ENCODE measurements at places on chromosomes 4 and X.

GRCh38 chr4:83212041-83212851 is 72.4 kb downstream of the COQ2 start:
- DNase-seq, result peak; percentile 65

DNA sequence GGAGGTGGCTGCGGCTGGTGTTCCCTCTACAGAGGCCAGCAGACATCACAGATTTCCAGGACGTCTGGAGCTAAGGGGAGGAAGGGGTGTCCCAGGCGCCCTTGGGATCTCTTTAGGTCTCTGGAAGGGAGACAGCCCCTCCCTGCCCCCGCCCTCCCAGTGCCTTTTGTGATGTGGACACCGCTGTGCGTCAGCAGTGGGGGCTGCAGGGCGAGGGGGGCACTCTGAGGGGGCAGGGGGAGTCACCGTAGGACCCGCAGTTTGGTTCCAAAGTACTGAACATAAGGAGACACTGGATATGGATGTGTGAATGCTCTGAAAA is 25.6 kb upstream of the MXD4 start:
- DNase-seq, result no peak

GRCh38 chrX:18278449-18278848 is 57.8 kb upstream of the BEND2 start:
- DNase-seq, result no peak

- DNase-seq, result no peak
Measured at GRCh38 chr4:127558088-127558487, 74.7 kb upstream of the INTU start.

DNA sequence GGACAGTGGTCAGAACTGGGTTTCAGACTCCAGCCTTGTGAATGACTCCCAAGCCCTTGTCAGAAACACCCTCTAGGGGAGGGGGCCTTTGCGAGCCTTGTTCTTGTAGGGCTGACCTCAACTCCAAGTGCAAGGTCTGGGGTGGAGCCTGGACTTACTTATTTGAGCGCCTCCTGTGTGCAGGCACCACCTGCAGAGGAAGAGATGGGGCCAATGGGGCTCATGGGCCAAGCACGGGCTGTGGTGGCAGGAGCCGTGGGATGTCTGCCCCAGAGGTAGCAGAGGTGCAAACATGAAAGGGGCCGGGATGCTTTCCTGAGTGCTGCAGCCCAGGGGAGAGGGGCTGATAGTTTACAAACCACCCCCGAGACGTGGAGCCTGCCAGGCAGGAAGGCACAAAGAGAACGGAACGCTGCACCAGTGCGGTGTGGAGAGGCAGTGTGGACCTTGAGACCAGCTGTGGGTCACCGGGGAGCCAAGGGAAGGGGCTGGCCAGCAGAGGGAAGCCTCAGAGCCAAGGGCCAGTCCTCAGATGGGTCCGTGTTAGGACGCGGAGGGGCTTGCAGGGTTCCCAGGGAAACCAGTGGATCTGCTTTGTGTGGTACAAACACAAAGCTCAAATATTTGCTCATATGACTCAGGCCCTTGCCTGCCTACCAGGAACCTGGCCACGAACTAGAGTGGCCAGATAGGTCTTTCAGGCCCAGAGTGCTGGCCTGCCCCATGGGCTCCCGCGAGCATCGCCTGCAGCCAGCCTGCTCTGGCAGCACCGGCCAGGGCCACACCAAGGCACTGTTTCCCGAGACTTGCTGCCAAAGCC is 8.7 kb upstream of the TADA2B start:
- peak; percentile 72 for DNase-seq

- no peak for DNase-seq
Measured at GRCh38 chr4:98619180-98619579, 39.2 kb downstream of the TSPAN5 start.

DNA sequence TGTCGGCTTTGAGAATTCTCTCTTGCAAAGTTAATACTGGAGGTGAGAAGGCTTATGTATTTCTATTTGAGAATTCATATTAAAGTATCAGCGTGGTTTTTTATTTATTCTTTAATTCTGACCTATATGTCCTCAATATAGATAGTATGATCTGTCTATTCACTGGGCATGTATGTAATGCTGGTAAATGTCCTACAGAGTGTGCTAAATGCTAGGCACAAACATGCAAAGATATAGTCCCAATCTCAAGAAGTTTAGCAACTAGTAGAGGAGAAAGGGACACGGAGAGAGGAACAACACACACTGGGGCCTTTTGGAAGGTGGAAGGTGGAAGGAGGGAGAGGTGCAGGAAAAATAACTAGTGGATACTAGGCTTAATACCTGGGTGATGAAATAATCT is 11.0 kb upstream of the BMPR1B start:
- no peak for DNase-seq

DNA sequence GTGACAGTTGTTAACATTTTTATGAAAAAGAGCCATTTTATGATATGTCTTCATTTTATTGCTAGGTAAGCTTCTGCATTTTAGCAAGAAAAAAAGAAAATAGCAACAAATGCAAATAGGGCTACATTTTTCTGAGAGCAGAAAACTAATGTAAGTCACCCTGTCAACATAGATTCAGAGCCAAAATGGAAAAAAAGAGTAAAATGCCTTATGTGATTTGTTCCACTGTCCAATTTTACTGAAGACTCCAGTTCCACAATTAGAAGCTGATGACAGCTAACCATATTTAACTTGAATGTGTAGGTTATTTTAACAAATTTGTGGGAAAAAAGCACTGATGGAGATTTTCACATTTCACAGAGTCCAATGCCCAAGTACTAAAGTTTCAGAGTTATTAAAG is 772.3 kb downstream of the FAT4 start:
- no peak for DNase-seq

DNA sequence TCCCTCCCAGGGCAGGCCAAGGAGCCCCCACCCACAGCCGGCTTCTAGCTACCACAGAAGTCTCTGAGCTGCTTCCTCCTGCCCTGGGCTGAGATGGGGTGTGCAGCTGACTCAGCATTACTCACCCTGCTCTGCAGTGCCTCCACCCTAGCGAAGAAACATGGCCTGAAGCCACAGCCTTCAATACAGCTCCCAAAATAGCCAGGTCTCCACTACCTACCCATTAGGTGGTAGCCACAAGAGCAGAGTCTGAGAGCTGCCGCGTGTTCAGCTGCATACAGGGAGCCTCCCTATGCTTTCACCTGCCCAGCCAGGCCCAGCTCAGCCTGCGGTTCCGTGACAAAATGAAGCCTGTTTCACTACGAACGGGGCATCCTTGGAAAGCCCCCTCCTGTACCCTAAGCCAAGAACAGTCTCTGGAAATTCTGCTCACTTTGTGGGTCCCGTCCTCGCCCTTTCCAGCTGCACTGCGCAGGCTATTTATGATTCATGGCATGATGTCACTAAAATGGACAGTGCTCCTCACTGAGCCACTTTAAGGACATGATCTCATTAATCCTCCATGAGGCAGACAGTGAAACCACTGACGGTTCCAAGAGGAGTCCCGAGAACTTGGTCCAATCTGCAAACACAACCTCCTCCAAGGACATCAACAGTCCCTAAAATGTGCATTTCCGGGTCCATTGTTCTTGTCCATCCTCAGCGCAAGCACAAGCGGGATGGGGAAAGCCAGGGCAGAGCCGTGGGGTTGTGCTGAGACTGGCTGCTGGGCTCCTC is 20.2 kb downstream of the WDR1 start:
- DNase-seq, result no peak

GRCh38 chr4:3220476-3221183 is 28.3 kb upstream of the MSANTD1 start:
- no peak for DNase-seq

DNA sequence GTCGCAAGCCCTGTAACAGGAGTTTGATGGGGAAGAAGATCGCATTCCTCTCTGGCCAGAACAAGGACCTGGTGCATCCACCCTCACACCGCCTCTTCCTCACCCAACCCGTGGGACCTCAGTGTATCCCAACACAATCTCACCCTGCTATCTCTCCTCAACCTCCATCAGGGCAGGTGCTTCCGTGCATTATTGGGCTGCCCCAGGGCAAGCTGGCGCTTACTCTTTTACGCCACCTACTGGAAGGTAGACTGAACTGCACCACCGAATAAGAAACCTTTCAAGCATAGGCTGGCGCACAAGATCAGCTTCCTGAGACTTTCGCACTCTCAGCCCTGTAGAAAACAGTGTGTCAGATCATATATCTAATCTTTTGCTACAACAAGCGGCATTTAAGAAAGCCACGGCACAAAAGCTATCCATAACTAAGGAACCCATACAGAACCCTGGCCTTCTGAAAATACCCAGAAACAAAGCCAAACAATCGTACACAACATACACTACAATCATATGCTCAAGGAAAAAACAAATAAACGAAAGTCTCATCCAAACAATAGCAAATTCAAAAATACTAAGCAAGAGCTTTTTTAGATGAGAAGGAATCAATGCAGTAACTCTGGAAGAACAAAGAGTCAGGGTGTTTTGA is 209.3 kb downstream of the UGT8 start:
- no peak for DNase-seq

GRCh38 chr4:142348613-142349021 is 497.5 kb downstream of the INPP4B start:
- no peak for DNase-seq

GRCh38 chr4:7013175-7013574 is 30.0 kb upstream of the TADA2B start:
- no peak for DNase-seq

DNA sequence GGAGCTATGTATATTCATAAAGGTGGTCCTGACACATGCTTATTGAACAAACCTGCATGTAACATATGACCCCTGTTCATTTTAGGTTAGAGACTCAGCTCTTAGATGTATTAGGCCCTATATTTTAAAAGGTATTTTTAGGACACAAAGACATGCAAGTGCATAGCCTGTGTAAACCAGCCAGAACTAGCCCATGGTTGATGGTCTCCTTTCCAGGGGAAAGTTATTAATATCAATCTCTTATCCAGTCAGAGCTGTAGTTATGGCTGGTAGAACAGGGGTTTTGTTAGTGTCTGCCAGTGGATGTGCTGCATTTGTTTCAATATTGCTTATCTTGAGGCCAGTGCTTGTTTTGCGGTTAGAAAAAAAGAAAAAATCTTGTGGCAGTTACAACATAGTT is 488.6 kb downstream of the KCTD8 start:
- no peak for DNase-seq

DNA sequence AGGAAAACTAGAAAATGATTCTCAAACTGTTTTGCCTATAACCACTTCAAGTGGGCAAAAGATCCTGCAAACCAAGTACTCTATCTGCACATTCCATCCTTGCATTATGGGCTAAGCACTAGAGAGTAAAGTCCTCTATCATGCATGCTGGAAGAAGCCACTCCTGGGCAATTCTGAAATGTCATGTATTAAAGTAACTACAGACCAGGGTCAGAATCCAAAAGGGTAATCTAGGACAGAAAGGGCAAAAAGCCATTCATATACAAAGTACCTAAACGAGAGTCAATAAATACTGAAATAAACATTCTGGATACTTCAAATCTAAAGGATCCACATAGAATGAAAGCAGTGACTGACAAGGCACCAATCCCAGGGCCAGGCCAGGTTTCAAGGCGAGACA is 1.0 kb downstream of the SNX12 start:
- DNase-seq, result no peak

DNA sequence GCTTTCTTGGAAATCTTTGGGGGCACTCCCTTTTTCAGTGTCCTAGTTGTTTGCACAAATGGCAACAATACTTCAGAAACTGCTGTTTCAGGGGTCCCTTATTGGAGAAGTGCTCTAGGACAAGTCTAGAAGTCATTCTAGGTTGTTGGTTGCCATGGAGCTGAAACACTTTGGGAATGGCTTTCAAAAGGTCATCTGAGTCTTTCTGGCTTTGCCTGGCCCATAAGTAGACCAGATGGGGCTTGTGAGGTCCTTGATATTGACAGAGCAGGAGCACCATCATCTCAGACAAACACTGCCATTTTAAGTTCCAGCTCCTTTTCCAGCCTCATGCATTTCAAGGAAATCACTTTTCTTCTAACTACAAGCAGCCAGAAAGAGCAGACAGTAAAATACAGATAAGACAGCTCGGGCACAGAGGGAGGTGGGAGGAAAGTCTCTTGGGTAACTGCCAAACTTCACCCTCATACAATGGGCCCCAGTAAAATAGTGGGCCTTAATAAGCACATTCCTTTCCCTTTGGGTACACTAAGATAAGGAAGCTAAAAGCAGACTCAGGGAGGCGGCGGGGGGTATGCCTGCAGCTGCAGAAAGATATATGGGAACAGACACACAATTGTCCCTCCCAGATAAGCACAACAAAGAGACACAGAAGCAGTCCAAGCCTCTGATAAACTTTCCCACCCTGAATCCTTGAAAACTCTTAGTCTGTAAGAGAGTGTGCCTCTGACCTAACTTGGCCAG is 8.5 kb upstream of the NXF3 start:
- DNase-seq, result no peak

GRCh38 chrX:118717678-118718391 is 9.6 kb upstream of the IL13RA1 start:
- DNase-seq, result no peak

DNA sequence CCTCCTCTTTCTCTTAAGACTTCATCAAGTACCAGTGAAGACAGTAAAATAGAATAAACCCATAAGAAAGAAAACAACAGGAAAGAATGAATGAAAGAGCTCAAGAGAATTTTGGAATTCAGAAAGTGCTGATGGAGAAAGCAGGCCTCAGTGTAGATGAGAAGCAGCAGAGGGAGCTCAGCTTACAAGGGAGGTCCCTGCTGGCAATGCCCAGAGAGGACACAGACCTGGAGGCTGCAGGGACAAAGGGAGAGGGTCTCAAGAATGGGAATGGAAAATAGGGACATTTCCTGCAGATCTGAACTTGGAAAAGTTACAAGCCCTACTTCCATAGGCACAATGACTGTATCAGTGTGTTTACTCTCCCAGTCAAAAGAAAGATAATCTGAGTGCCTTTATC is 64.5 kb upstream of the MAGEA10 start:
- DNase-seq, result no peak

DNA sequence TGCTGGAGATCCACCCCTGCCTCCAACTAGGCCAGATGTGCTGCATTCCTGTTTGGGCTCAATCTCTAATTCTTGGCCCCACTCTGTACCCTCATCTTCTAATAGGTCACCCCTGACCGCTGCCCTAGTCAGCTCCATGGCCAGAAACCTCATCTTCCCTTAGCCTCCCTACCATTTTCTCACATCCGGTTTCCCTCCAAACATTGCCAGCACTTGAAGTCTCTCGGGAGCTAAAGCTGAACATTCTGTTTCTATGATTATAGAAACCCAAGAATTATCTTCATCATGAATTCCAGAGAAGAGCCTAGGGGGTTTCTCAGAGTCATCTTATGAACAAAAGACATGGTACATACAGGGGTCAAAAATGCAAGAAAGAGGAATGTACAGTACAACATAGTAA is 179.7 kb downstream of the AMELX start:
- no peak for DNase-seq

- no peak for DNase-seq
Measured at GRCh38 chr4:88791274-88791673, 93.6 kb upstream of the NAP1L5 start.

DNA sequence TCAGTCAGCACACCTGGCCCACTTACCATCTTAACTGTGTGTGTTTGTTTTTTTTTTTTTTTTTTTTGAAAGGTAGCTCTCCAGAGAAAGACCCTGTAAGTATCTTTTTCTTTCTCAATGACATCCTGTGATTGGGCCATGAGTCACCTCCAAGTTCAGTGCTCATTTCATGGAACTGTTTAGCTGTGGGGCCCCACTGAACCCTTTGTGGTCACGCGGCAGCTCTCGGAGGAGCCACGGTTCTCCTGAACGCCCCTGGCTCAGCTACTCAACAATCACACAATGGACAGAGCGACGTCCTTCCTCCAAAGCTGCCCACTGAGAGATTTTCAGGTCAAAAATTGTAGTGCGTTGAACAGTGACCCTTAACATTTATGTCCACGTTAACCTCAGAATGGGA is 14.2 kb upstream of the IL3RA start:
- no peak for DNase-seq

Measured in NCI-H2029 (cell line).